Naive B cell (primary cell): ENCODE measurements at places on chromosomes 6 and 20.

GRCh38 chr6:142947714-142948480 is 2.9 kb upstream of the HIVEP2 start:
- no peak for DNase-seq

GRCh38 chr20:6887966-6888365 is 120.5 kb downstream of the BMP2 start:
- no peak for DNase-seq

- no peak for DNase-seq
Observed at GRCh38 chr6:155216312-155217046, 47.3 kb upstream of the CLDN20 start.

GRCh38 chr6:20160541-20161283 is 51.6 kb downstream of the MBOAT1 start:
- no peak for DNase-seq
